Stimulated activated CD4-positive, alpha-beta T cell treated with anti-CD3 and anti-CD28 coated beads, Interleukin-1b, Interleukin-23, amount 100 ng/mL, for 4 hours (primary cell): ENCODE measurements at places on chromosomes 7 and 10.

DNA sequence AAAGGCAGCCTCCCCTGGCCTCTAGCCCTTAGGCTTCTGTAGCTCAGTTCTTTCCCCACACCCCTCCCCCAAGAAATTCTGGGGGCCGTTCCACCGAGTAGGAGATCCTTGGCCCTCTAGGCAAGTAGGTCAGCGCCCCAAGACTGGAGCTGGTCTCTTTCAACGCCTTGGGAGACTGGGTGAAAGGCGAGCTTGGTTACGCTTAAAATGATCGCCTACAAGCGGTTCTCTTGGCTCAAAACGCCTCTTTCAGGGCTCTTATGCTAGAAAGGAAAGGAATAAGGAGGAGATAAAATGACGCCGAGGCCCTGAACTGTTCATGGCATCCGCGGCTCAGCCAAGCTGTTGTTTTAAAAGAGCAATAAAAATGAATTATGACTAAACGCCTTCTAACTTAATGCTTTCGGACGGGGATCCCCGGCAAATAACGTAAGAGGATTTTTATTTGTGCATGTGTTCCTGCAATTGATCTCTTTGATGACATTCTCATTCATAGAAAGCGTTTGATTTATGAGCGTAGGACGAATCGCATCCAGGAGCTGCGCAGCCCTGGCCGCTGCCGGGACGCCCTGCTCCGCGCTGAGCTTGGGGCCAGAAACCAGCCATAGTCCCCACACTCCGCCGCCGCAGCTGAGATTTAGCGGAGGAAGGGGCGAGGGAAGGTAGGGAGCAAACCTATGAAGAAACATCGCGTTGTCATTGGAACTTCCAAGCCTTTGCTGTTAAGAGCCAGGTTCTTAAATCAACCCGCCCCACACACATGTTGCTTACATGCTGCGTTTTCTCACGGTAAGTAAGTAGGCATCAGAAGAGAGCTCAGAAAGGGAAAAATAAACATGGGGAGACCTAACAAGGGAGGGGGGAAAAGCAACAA is 3.0 kb upstream of the HOXA1 start:
- DNase-seq, result no peak

DNA sequence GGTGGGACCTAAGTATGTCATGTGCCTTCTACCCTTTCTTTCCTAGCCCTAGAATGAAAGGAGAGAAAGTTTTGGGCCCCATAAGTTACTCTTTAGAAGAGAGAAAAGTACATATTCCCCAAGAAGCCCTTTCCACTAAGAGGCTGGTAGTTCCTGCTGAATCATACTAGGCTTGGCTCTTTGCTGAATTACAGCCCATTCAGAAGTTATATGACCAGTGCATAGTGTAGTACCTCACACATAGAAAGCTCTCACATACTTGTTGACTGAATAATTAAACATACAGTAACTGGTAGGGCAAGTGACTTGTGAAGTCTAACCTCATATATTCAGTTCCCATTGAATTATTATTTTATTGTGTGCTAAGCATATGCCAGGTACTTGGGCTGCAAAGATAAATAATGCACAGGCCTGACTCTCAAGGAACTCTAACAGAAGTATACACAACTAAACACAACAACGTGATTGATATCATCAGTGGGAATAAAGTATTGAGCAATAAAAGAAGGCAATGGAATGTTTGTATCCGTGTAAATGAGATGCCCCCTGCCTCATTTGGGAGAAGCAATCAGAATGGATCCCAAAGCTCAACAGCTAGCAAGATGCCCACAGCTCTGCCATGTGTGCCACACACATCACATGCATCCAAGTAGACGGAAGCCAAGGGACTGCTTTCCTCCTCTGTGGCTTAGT is 38.9 kb upstream of the UBN2 start:
- DNase-seq, result no peak

DNA sequence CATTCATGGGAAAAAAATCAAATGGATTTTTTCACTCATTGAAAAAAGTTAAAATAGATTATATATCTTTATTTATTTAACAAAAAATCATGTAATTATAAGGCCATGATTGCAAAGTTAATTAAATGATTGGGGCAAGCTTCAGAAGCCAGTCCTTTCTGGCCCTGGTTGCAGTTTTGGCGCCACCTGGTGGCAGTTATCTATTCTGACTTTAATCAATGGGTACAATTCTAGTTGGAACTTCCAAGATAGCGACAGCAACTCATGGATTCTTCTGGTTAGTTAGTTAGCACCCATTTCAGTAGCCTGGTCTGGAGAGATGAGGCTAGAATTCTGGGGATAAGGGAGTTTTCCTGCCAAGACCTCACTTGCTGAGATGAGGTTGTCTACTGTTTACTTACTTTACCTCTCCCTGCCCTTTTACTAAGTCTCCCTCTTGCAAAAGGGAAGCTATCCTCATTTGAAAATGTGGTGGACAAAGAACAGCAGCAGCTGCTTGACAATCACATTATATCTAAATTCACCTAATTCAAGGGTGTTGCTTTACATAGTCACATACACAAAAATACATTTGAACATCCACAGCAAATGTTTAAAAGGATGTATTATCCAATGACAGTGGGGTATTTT is 42.3 kb downstream of the NOC3L start:
- DNase-seq, result peak; percentile 51

DNA sequence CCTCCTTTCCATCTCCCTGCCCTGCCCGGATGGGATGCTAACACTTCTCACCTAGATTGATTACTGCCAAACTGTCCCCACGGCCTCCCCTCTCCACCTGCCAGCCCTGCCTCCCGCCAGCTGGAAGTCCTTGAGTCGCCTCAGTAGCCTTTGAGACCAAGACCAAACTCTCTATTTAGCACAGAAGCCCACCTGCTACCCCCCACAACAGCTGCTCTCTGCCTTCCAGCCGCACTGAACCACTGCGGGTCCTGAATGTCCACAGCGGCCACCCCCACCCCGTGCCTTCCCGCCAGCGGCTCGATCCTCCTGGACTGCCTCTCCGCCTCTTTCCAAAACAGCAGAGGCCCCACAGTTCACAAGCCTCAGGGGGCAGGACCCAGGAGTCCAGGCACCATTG is 39.0 kb downstream of the FKBP6 start:
- DNase-seq, result no peak

- no peak for DNase-seq
Observed at GRCh38 chr7:11689096-11689495, 142.9 kb downstream of the THSD7A start.

GRCh38 chr10:103192451-103193106 is 493 bp downstream of the NT5C2 start:
- peak; percentile 41 for DNase-seq

- no peak for DNase-seq
Observed at GRCh38 chr7:131900785-131901287, 344.4 kb upstream of the PODXL start.

- no peak for DNase-seq
Observed at GRCh38 chr7:146720195-146720594, 603.6 kb downstream of the CNTNAP2 start.

- DNase-seq, result no peak
Observed at GRCh38 chr7:69827558-69827957, 229.3 kb downstream of the AUTS2 start.

- no peak for DNase-seq
Observed at GRCh38 chr10:101644002-101644401, 51.0 kb downstream of the FBXW4 start.

DNA sequence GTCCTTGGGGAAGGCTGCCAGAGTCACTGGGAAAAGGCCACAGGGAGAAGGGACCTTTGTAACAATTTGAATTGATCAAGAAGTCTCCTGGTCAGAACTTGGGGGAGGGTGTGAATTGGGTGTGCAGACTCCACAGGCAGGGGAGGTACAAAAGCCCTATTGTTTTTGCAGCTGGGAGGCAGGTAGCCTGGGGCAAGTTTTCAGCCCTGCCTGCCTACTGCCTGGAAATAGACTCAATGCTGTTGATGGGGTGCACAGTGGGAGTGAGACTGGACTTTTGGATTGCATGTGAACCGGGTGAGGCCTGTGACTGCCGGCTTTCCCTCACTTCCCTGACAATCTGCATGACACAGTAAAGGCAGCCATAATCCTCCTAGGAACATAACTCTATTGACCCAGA is 947.0 kb downstream of the REEP3 start:
- DNase-seq, result no peak

- DNase-seq, result no peak
Observed at GRCh38 chr7:11584406-11585031, 247.5 kb downstream of the THSD7A start.

- no peak for DNase-seq
Observed at GRCh38 chr7:30912986-30913811, 1.5 kb downstream of the AQP1 start.

DNA sequence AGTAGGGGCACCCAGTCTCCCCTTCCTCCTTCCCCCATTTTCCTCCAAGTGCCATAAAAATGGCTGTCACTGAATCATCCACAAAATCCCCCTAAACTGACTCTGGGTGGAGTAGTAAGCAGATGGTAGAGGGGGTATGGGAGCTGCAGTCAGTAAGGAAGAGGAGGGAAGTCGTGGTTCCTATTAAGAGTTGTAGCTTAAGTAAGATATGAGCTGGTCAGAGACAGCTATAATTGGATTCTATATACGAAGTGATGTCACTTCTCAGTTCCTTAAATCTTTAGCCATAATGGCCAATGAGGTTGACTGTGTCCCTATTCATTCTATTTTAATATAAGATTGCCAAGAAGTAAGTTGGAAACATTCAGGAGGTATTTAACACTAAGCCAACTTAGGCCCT is 131.7 kb downstream of the SLC16A9 start:
- no peak for DNase-seq

DNA sequence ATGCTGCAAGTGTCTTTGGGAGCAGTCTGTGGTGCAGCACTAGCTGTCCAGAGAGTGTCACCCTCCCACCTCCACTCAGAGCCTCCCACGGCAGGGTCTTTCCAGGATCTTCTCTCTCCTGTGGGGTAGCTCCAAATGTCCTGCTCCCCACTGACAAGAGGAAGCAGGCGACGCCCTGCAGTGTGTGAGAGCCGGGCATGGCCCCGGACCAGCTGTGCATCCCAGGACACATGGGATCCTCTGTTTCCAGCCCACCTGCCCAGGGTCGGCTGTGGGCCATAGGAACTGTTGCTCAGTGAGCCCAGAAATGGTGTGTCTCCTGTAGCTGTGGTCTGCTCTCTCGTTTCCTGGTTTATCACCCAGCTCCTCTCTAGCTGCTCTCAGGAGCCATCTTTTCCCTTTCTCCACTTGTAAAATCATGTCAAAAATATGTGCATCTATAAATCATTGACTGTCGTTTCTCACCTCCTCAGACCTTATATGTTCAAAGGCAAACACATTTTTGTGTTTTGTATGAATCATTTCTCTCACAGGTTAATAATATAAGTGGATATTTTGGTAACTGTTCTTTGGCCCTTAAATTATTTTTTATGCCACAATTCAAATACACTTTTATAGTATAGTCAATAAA is 74.9 kb downstream of the VWC2 start:
- no peak for DNase-seq

DNA sequence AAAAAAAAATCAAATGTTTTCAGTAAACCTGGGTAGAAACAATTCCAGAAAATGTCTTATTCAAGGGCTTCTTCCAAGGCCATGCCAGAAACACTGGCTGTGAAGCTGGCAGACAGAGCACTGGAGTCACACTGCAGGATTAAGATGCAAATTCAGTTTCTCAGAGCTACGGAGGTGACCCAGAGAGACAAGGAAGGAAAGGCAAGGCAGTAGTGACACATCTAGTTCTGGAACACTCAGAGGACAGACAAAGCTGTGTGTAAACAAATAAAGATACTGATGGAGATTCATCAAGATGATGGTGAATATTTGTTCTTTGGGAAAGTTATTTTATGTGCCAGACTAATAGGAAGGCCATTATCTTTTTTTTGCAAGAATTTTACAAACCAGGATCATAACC is 608.3 kb upstream of the C7orf33 start:
- DNase-seq, result no peak

GRCh38 chr7:157758468-157759245 is 421.9 kb downstream of the DNAJB6 start:
- DNase-seq, result no peak

GRCh38 chr10:110007161-110007700 is 553 bp upstream of the ADD3 start:
- DNase-seq, result peak; percentile 53

DNA sequence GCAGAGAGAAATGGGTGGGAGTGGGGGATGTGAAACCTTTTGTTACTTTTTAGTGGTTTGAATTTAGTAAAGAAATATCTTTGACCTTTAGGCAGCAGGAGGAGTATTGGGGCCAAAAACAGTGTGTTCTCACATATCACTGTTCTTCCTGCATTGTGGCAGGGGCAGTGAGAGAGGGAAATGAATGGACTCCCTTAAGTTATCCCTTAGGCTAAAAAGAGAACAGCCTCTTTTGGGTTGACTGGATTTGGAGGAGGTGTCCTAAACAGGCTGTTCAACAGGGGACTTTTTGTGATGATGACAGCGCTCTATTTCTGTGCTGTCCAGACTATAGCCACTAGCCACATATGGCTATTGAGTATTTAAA is 22.3 kb downstream of the ZNF775 start:
- DNase-seq, result no peak
